ENCODE measurements at places on chromosomes 16 and 17. TPM values are rescaled to one million over a fixed set of nuclear protein-coding genes. Genes with fewer than 3 reads are reported as not detected.
A peak's percentile ranks its signal among the peaks of the same experiment; 100 is the strongest.

DNA sequence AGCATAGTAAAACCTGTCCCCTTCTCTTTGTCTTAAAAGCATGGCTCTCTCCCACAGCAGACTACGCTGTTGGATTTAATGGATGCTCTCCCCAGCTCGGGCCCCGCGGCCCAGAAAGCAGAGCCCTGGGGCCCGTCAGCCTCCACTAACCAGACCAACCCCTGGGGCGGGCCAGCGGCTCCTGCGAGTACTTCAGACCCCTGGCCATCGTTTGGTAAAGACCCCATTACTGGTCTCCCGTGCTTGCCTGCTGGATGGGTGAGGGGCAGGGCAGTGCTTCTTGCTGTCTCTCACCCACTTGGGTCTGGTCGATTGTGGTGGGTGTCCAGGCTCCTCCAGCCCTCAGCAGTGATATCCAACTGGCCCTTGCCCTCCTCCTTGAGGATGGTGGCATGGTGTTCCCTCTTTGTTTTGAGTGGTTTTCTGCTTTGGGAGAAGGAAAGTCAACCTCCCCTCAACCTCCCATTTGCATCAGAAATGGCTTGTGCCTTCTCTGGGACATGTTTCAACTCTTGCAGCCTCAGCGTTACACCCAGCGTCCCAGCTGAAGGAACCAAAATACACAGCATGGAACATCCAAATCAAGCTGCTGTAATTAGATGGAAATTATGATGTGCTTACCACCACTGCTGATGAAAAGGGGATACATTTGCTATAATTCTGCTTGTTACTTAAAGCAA lies 49.3 kb downstream of the B9D1 start:
- DNase-seq: peak; percentile 62

DNA sequence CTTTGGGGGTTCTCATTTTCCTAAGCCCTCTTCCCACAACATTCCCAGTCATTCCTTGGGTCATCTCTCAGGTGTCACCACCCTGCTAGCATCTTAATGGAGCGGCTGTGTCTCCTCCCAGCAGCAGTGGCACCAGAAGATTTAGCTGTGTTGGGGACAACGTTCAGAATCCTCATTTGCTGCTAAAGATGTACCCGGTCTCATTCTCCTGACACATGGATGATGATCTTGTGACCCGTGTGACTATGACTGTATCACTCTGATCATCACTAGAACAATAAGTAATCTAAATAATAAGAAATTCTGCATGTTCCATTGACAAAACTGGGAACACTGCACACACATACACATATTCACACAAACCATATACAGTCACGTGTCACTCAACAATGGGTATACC lies 399.9 kb upstream of the HSBP1 start:
- no peak for DNase-seq

AIPL1 gene
- not detected for polyA plus RNA-seq

DNA sequence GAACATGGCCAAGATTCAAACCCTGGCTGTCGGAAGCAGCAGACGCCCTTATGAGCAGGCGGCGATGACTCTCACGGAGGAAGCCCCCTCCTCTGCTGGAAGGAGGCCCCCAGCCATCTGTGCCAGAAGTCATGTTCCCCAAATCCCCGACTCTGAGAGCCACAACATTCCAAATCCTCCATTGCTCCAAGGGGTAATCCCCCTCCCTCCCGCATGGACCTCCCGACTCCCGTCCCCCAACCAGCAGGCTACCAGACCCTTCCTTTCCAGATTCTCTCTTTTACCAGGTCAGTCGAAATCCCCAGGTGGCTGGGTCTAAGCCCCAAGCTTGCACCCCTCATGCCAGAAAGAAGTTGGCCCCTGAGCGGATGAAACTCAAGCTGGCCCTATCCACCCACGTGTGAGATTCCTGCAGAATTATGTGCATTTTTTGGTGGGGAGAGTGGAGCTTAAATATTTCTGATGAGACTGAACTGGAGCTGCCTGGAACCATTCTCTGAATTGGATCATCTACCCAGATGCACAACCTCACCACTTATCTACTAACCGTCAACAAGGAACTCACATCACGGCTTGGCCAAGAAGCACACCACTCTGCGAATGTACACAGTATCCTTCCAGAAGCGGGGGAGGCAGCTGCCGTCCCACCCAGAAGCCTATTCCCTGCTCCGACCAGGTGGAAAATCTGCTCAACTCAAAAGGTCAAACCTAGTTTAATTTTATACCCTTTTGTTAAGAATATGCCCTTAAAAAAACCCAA lies 283.5 kb downstream of the C16orf95 start:
- no peak for DNase-seq

DNA sequence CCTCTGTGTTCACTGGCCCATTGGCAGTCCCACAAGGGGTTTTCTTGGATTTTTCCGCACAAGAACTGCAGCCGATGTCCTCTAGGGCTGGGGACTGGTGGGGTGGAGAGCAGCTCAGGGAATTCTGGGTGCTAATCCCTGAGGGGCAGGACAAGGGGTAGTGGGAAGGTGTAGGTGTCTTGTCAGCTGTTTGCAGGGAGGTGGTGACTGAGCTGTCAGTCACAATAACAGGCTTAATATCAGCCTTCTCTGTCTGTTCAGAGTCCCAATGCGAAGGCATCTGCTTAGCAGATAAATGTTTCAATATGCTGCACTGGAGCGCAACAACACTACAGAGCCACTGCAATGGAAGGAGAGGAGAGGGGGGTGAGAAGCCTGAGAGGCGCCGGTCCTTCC lies 10.1 kb upstream of the DHRS13 start:
- no peak for DNase-seq

SLFN12 gene
- polyA plus RNA-seq: 33.9 TPM

GRCh38 chr17:18042983-18043382 lies 3.8 kb downstream of the GID4 start:
- DNase-seq: no peak

SEBOX gene
- not detected for polyA plus RNA-seq

EVI2A gene
- 2.4 TPM for polyA plus RNA-seq

- DNase-seq: no peak
Measured at GRCh38 chr17:5695480-5695879, 111.2 kb upstream of the NLRP1 start.

DNA sequence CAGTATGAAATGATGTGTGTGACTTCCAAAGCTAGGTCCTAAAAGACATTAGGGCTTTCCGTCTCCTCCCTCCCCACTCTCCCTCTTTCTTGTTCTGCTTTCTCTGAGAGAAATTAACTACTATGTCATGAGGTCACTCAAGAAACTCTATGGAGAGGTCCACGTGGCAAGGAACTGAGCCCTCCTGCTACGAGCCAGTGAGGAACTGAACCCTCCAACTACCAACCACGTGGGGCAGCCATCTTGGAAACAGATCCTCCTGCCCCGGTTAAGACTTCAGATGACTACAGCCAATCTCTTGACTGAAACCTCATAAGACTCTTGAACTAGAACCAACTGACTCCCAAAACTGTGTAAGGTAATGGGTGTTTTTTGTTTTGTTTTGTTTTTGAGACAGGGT lies 4.2 kb upstream of the ALOX15 start:
- no peak for DNase-seq

CES4A gene
- 7.7 TPM for polyA plus RNA-seq

DNA sequence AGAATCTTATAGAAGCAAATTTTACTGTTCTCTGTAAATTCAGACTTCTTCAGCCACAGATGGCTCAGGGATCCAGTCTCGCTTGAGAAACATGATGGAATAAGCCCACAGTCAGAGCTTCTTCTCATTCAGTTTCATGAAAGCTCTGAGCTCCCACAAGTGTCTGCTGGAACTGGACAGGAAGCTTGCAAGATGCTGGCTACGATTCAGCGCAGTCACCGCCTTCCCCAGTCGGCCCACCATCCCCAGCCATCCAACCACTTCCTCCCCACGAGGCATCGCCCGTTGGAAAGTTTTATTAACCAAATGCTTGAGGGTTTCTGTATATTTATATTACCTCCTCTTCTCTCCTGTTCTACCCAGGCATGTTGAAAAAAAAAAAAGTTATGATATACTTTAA lies 171.7 kb downstream of the ZFHX3 start:
- no peak for DNase-seq

GRCh38 chr17:43669971-43670644 lies 8.4 kb upstream of the MEOX1 start:
- no peak for DNase-seq

DNA sequence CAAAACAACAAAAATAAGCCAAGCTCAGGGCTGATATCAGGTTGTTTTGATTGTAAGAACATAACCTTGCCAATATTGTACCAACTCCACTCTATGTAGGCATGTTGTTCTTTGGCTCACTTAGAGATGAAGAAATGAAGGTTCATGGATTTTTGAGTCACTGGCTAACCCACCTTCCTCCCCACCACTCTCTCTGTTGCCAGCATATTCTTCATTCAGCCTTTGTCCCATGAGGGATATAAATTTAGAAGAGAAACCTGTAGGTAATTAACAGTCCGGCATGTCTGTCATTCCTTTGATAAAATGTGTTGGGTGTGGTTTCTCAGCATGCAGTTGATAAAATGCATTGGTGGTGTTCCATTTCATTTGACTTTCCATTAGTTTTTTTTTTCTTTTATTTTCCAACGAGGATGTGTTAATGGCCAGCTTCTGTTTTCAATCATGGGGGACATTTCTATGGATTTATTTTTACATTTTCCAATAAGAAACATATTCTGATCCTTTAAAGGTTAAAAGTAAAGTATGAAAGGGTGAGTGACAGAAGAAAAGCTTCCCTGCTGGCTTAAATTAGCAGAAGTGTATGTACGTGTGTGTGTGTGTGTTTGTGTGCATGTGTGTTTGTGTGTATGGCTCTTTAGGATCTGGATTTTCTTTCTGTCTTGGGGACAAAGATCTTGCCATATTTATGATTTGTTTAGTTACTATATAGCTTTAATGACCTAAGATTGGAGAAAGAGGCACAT lies 166.2 kb upstream of the KCNJ16 start:
- DNase-seq: no peak

ASGR1 gene
- 10.8 TPM for polyA plus RNA-seq

DNA sequence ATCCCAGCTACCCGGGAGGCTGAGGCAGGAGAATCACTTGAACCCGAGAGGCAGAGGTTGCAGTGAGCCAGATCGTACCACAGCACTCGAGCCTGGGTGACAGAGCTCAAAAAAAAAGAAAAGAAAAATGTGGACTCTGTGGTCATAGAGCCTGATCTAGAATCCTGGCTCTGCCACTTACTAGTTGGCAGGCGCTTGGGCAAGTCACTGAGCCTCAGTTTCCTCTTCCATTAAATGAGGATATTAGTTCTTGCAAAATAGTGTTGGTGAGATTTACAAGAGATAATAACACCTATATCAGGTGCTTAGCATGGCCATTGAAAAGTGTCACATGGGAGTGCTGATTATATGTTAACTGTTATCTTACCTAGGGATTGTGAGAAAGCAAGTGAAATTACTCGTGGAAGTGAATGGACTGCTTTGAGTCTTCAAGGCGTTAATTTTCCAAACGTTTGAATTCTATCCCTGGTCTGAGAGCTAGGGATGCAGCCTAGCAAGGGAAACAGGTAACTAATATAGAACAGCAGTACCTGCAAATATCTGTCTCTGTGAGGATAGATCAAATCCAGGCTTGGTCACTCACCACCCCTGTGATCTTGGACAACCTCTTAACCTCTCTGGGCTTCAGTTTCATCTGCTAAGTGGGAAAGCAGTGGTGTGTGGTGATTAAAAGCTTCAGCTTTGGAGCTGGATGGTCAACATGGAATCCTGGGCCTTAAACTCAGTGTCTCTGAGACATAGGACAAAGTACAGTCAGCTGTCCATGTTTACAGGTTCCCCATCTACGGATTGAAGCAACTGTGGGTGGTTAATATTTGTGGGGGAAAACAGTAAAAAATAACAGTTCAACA lies 953 bp upstream of the NSMCE1 start:
- DNase-seq: no peak

DNA sequence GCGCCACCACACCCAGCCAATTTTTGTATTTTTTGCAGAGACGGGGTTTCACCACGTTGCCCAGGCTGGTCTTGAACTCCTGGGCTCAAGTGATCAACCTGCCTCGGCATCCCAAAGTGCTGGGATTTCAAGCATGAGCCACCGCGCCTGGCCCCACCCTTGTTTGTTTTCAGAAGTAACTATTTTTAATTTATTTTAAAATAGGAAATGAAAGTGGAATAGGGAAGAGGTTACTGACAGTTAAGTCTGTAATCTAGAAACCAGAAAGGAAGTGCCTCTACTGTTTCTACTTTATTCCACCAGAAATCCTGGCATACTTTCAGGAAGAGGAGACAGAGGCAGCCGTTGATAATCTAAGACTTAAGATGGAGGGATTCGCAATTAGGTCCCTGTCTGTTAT lies 225.6 kb downstream of the TANC2 start:
- no peak for DNase-seq

DNA sequence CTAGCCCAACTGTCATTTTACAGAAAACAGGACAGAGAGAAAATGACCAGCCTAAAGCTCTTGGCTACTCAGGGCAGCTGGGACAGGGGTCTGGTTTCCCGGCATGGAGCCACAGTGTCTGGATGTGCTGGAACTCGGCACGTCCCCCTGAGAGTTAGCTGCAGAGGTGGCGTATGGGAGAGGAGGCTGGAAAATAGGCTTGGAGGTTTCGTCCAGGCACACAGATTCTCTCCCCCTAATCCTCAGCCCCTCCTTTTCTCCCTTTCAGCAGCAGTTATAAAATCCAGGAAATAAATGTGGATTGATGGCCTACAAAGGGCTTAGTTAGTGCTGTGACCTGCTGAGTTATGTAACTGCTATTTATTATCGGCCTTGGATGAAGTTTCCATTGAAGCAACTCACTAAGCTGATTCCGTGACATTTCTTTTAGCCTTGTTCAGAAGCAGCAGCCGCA lies 89.5 kb upstream of the TOB1 start:
- DNase-seq: no peak

GRCh38 chr16:11211977-11212797 lies 43.8 kb downstream of the SOCS1 start:
- DNase-seq: no peak

GRCh38 chr16:70018254-70018653 lies 67.1 kb downstream of the CLEC18A start:
- no peak for DNase-seq

GRCh38 chr17:31266042-31266441 lies 31.0 kb downstream of the OMG start:
- no peak for DNase-seq

DNA sequence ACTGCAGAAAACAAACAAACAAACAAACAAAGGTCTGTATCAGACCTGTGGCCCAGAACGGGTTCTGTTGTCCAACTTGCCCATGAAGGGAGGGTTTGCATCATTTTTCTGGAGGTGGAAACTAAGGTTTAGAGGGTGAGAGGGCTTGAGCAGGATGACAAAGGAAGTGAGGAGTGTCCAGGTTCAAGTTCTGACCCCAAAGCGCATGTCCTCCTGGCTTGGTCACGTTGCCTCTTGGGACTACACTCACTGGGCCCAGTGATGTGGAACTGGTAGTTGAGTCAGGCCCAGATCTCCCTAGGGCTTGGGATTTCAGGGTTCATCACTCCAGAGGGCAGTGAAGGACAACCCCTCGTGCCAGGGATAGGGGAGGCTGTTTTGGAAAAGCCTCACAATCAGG lies 1.8 kb downstream of the SREBF1 start:
- DNase-seq: no peak

HOXB7 gene
- 7.8 TPM for polyA plus RNA-seq

GAS2L2 gene
- polyA plus RNA-seq: 1.6 TPM

Data from left lung (tissue), 14 donors.